ENCODE measurements at places on chromosomes 7 and 10. TPM values are rescaled to one million over a fixed set of nuclear protein-coding genes. Genes with fewer than 3 reads are reported as not detected.

DNA sequence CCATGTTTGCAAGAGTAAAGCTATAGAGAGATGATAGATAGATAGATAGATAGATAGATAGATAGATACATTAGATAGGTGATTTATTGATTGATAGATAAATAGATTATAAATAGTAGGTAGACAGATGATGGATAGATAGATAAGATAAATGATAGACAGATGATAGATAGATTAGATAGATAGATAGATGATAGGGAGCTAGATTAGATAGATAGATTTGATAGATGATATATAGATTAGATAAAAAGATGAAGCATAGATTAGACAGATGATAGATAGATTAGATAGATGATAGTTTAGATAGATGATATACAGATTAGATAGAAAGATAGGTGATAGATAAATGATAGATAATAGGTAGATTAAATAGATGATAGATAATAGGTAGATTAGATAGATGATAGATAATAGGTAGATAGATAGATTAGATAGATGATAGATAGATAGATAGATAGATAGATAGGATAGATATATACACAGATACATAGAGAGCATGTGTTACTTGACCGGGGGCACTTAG lies 243.3 kb upstream of the FOXK1 start:
- DNase-seq: no peak

DNA sequence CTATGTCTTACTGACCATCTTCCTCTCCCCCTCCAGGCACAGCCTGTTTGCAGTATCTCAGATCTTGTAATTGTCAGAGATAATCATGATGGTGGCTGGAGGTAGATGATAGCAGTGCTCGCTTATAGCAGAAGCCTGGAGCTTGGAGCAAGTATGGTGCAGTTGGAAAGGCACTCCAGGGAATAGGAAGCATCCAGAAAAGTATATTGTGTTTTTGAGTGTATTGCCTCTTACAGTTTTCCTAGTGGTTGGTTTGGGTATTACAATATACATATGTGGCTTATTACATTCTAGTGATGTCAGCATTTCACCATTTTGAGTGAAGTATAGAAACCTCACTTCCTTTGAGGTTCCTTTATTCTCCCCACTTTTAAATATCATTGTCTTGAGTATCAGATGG lies 101.5 kb downstream of the STK31 start:
- no peak for DNase-seq

DNA sequence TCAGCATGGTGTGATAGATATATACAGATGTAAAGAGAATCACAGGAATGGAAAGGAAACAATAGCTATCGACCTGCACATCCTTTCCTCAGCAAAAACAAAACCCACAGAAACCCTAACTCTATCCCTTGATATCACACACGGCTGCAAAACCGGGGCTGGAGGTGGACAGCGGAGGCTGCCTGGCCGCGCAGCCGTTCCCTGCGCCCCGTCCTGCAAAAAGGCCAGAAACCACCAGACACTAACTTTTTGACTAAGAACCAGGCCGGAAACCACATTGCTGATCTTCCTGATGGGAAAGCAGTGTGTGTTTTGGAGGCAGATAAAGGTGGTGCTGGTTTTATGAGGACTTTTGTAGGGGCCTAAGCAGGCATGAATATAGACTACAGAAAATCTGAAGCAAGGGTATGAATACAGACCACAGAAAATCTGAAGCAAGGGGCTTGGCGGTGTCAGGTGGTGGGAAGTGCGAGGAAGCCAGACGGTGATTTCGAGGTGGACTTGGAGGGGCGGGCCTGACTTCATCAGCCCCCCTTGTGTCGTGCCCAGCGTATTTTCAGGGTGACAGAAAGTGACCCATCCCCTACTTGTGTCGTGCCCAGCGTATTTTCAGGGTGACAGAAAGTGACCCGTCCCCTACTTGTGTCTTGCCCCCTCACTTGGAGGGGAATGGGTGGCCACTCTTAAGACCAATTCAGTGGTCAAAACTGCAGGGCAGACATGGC lies 123.3 kb downstream of the WDR37 start:
- DNase-seq: no peak

The CHCHD3 gene
- polyA plus RNA-seq: 48.8 TPM

The DDIT4 gene
- polyA plus RNA-seq: 122 TPM

The AFAP1L2 gene
- 61.5 TPM for polyA plus RNA-seq

The GRM3 gene
- 28.4 TPM for polyA plus RNA-seq

The NPSR1 gene
- 0.15 TPM for polyA plus RNA-seq

The LRRC17 gene
- 65.1 TPM for polyA plus RNA-seq

The SEPTIN14 gene
- polyA plus RNA-seq: 0.47 TPM

The ERVW-1 gene
- 1.8 TPM for polyA plus RNA-seq

The NAT16 gene
- polyA plus RNA-seq: 6.9 TPM

The NKX2-3 gene
- not detected for polyA plus RNA-seq

Measured in spinal cord (tissue), 10 donors.